ENCODE measurements at places on chromosomes 7 and 10.

DNA sequence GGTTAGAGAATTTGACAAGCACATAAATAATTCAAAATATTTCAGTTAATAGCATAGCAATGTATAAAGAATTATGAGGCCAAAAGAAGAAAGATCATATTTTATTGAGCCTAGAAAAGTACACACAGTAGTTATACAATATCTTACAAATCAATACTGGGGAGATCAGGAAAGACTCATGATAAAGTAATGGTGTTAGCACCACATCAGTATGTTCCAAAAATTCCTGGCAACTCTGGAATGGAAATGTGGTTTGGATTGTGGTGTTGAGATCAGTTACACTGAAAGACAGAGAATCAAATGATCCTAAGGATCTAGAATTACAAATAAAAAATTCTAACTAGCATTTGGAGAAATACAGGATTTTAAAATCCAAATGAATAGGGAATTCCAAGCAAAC lies 420.5 kb upstream of the CNTNAP2 start:
- DNase-seq = no peak

- DNase-seq = no peak
These were observed 2.7 kb downstream of the DLX5 start for GRCh38 chr7:97021747-97022490.

DNA sequence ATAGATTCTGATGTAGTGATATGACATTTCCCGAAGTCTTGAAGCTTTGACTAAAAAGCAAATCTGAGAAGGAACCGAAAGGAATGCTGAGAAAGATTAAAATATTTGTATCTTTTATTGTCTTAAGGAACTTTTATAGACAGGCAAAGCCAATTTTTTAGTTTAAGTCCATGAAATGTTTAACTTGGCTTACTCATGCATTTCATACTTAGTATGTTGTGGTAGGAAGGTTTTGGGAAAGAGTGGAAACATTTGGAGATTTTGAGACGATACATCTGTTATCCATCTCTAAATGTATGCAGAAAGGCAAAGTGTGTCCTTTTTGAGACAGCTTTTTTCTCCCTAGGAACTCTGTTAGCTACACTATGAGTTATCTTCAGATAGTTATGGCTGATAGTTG lies 10.1 kb downstream of the TBC1D12 start:
- no peak for DNase-seq

- no peak for DNase-seq
These were observed 461.1 kb downstream of the ZNF33B start for GRCh38 chr10:42177077-42177792.

DNA sequence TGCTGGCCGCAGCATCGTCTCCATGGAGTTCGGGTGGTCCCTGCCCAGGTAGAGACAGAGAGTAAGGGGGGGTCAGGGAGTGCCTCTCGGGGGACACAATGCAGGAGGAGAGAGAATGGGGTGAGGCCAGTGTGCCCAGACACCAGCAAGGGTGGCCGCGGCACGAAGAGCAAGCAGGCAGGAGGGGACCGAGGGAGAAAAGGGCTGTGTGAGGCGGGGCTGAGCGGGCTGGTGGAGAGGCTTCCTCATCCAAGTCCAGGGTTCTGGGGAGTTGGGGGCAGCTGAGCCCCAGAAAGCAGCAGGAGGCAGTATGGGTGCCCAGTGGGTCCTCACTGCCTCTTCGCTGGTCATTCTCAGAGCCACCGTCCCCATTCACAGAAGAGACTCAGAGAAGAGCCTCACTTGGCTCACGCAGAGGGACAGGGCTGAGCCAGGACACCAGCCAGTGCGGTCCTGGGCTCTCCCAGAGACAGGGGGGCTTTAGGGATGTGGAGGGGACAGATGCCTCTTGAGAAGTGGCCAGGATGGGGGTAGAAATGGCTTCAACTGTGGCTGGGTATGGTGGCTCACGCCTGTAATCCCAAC lies 78.9 kb downstream of the MICALL2 start:
- DNase-seq = no peak

GRCh38 chr10:48804740-48805182 lies 120.1 kb downstream of the WDFY4 start:
- peak; percentile 39 for DNase-seq

DNA sequence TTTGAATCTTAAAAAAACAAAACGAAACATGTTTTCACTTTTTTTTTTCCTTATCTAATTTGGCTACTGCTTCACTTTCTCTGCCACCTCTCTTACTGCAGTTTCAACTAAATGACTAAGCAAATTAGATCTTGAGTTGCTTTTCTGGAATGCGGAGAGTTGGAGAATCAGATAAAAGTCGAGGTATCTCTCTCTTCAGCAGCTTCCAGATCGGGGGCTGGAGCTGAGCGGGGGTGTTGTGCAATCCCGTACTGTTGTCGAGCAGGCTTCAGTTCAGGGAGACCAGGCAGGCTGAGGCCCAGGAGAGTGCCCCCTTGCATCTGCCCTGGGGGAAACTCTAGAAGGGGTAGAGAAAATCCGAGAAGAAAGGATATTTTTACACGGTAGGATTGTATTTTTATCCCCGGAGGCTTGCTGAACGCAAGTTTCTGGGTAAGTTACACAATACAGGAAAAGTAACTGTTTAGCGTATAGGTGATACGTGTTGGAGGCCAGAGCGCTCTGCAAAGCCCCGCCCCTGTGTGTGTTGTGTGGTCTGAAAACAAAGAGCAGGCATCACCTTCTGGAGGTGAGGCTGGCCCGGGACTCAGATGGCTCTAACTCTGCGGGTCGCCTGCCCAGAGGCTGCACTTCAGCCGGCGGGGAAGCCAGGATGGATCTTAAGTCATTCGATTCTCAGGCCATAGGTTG lies 116.6 kb downstream of the KLF6 start:
- DNase-seq = peak; percentile 62

- DNase-seq = no peak
These were observed 23.9 kb downstream of the RPA3 start for GRCh38 chr7:7694542-7694941.

DNA sequence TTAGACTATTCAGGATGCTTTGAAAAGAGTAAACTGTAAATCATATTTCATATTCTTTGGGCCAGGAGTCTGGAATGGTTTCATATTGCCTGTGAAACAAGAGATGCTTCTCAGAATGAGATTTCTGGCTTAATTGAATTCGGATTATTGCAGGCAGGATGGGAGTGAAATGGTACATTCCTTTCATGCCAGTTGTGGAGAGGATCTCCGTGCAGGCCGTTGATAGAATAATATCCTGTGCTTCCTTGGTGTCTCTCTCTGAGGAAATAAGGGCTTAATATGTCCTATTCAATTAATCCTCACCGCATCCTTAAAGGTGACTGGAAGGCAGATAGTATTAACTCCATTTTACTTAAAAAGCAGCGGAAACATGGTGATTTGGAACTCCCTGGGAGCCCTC lies 56.6 kb downstream of the CUX1 start:
- DNase-seq = no peak

DNA sequence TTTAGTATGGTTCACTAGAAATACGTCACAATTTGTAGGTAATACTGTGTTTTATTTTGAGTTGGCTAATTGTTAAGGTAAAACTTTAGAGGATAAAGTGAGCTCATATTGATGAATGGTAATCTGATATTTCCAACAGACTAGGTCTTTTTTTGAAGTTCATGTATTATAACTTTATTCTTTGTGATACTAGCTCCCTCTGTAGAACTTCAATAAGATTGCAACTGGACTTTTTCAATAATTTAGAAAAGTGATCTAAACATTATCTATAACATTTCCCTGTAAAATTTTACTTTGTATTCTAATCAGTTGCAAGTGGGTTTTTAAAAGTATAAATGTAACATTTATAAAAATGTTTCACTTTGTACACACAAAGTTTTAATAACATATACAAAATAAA lies 83.5 kb downstream of the ADK start:
- no peak for DNase-seq

- DNase-seq = no peak
These were observed 116.4 kb downstream of the ITGB8 start for GRCh38 chr7:20447021-20447650.

DNA sequence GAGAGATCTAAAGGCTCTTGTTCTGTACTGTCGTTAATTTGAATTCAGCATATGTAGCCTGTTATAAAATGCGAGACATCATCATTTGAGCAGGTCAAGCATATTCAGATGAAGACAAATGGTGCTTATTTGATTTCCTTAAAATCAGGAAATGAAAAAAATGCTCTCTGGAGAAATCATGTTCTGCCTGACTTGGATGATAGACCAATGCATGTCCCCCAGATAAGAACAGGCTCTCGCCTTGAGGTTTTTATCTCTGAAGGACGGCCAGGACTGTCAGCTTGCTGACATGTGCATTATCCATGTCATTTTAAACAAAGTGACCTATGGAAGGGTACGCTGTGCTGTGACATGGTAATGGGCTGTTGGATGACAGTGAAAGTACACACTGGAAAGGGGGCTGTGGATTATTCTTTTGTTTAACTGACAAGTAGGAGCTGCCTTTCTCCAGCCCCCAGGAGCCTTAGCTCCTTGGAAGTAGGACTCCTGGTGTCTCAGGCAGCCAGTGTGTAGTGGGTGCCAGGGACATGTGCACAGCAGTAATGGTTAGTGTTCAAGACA lies 695.1 kb upstream of the GALNT17 start:
- DNase-seq = no peak

DNA sequence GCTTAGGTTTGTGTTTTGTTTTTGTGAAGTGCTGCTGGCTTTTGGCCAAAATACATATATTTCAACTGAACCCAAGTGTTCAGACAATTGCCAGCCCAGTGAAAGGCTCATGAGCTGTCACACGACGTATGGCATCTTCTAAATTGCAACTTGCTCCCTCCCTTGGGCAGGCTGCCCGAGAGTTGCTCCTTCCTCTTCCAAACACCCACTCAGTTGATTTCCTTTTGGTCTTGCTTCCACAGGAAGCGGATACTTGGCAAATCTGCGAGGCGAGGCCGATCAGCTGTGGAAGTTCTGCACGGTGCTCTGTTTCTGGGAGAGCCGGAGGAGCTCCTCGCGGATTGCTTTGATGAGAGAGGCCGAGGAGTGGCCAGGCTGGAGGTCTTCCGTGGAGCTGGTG lies 39.6 kb upstream of the ATP6V0A4 start:
- DNase-seq = no peak

DNA sequence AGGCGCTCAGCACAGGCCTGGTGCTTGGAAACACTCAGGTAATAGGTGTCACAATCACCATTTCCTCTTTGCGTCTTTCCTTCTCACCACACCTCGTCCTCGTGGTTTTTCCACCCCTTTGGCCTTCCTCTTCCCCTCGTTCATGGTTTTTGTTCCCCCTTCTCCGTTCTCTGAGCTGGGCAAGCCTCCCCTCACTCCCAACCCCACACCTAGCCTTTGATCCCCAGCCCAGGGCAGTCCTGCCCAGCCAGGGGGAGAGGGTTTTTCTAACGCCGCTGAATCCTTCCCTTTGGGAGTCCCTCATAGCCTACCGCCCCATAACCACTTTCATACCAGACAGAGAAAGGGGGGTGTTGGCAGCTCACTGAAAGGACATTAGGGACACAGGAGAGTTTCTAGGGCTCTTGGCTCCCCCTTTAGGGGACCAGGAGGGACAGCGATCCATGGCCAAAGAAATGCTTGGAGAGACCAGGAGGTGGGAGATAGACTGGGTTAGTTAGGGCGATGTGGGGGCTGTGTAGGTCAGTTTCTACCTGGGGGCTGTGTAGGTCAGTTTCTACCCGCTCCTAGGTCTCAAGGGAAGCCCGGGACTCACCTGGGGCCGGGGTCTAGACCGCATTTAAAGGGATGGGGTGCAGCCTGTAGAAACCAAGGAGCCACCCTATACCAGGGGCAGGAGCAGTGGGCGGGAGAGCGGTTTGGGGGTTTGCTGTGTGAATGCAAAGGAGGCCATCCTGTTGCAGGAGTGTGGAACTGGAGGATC lies 1.4 kb downstream of the EPHB4 start:
- peak; percentile 82 for DNase-seq

- peak; percentile 81 for DNase-seq
These were observed 3.7 kb downstream of the ELOVL3 start for GRCh38 chr10:102229810-102230263.

DNA sequence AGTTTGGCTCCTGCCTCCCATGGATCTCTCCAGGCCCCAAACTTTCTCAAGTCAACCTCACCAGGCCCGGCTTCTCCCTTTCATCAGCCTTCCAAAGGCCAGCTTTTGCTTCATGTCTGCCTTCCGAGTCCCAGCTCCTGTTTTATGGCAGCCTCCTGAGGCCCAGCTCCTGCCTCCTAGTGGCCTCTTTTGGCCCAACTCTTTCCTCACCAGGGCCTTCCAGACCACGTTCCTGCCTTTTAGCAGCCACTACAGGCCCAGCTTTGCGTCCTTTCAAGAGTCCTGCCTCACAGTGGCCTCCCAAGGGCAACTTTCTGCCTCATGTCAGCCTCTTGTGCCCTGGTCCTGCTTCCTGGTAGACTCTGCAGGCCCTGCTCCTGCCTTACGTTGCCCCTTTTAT lies 15.3 kb upstream of the TMEM248 start:
- DNase-seq = peak; percentile 34

GRCh38 chr7:45368129-45368807 lies 205.9 kb upstream of the ADCY1 start:
- DNase-seq = no peak

- DNase-seq = no peak
These were observed 8.7 kb downstream of the GAD2 start for GRCh38 chr10:26225322-26225721.

DNA sequence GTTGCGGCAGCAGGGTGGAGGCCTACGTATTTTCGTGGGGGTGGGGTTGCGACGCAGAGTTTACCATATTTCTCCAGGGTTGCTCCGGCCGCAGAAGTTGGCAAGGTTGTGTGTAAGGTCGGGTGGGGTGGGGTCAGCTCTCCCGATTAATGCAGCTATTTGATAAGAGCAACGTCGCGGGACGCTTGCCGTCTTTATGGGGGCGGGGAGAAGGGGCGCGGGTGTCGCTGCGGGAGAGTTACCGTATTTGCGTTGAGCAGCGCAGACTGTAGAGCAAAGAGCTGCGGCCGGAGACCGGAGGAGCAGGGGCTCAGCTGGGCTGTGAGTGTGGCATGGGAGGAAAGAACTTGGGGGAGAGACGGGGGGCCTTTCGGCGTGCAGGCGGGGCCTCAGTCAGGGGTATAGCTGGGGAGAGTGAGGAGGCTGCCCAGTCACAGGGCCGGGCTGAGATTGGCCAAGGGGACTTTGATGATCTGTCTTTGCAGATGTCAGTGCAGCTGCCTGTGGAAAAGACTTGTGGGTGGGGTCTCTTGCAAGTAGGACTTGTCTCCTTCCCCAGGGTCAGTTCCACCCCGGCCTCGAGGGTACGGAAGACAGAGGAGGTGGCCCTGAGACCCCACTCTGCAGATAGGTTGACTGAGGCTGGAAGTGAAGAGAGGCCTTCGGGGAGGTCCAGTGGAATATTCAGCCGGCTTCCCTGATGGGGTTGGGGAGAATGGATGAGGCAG lies 26.6 kb downstream of the ZNF775 start:
- peak; percentile 91 for DNase-seq

- DNase-seq = no peak
These were observed 6.5 kb downstream of the ASL start for GRCh38 chr7:66082083-66082482.

- no peak for DNase-seq
These were observed 54.5 kb downstream of the ELMO1 start for GRCh38 chr7:37394158-37394557.

GRCh38 chr7:148060724-148061123 lies 529.8 kb upstream of the C7orf33 start:
- no peak for DNase-seq

- DNase-seq = no peak
These were observed 2.9 kb upstream of the SGPL1 start for GRCh38 chr10:70812814-70813213.

- no peak for DNase-seq
These were observed 48.2 kb upstream of the SMNDC1 start for GRCh38 chr10:110352930-110353243.

- DNase-seq = no peak
These were observed 434.4 kb upstream of the ZMIZ1 start for GRCh38 chr10:78634389-78634815.

GRCh38 chr7:92043098-92043497 lies 91.2 kb downstream of the CYP51A1 start:
- no peak for DNase-seq
